ENCODE measurements at places on chromosomes 13 and 19.

DNA sequence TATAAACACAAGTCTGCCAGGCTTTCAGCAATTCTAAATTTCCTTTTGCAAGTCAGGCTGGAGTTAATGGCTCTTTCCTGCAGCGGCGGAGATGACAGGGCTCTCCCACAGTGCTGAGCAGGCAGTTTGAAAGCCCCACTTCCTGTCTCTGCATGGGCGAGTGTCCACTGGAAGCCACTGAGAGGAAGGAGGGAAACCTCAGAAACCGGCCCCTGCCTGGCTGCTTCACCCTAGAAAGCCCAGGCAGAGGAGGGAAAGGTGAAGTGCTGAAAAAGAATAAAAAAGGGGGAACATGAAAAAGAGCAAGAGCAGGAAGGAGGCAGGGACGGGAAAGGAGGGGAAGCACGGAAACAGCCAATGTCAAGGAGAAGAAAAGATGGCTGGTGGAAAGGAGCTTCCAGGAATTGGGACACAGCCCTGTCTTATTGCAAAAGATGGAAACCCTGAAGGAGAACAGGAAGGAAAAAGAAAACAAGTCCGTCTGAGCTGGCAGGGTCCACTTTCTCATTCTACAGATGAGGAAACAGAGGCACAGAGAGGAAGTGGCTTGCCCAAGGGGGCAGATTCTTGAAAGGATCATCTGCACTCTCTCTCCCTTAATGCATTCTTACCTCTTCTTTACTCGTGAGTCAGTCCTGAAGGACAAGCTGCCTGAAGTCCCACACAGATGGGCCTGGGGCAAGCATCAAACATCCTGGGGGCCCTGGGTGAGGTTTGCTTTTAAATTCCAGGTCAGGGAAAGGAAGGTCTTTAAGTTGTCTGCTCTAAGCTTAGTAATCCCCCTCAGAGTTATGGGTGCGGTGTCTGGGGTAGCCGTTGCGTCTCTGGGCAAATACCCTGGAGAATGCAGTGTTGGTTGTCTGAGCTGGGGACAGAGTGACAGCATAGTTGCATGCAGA is 38.8 kb upstream of the ALOX5AP start:
- DNase-seq = no peak

- DNase-seq = no peak
These were observed 1494.7 kb downstream of the UQCRFS1 start for GRCh38 chr19:27718234-27718633.

DNA sequence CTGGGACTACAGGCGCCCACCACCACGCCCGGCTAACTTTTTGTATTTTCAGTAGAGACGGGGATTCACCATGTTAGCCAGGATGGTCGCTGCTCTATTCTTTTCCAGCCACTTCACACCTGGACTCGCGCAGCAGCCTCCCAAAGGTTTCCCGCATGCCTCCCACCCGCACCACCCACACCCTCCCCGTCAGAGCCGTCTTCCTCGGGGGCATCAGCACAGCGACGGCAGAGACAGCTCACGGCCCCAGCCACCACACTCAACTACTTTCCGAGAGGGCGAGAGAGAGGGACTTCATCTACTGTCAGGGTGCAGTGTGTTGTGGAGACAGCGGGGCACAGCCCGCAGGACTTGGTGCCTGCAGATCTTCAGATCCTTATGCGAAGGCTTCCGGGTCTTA is 5.6 kb downstream of the ZNF787 start:
- no peak for DNase-seq

DNA sequence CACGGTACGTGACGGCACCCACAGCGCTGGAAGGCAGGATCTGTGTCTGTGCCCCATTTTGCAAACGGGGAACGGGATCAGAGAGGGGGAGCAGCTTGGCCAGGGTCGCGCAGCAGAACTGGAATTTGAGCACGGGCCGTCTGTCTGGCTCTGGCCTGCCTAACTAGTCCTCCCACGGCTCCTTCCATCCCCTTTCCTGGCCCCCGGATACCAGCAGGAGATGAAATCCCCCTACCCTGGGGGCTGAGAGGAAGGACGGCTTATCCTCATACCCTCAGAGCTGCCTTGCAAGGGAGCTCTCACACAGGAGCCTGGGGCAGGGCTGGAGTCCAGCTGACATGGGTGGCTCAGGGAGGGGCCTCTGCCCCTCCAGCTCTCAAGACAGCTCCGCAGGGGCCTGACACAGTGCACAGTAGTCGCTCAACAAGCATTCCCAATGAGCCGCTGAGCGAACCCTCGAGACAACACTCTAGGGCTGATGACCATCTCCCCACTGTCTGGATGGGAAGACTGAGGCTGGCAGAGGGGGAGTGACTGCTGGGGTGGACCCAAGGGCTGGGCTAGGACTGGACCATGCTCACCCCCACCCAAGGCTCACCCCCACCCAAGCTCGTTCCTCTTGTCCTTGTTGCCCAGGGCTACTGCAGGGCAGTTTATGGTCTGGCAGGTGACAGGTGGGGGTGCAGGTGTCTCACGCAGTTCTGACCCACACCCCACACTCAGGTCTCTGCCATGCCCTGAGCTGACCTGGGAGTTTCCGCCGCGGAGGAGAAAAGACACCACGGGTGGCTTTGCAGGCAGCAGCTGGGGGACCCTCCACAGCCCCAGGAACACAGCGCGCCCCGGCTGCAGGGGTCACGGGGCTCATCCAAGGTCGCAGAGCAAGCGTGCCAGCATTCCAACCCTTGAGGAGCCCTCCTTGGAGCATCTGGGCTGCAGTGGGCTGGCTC is 4.0 kb downstream of the ZBTB7A start:
- DNase-seq = no peak

GRCh38 chr13:29782798-29783197 is 67.6 kb downstream of the UBL3 start:
- DNase-seq = no peak

All from NCI-H187 treated with DMSO at 0.1 percent for 48 hours (cell line).